ENCODE measurements at places on chromosomes 5 and 9.
A peak's percentile ranks its signal among the peaks of the same experiment; 100 is the strongest.

DNA sequence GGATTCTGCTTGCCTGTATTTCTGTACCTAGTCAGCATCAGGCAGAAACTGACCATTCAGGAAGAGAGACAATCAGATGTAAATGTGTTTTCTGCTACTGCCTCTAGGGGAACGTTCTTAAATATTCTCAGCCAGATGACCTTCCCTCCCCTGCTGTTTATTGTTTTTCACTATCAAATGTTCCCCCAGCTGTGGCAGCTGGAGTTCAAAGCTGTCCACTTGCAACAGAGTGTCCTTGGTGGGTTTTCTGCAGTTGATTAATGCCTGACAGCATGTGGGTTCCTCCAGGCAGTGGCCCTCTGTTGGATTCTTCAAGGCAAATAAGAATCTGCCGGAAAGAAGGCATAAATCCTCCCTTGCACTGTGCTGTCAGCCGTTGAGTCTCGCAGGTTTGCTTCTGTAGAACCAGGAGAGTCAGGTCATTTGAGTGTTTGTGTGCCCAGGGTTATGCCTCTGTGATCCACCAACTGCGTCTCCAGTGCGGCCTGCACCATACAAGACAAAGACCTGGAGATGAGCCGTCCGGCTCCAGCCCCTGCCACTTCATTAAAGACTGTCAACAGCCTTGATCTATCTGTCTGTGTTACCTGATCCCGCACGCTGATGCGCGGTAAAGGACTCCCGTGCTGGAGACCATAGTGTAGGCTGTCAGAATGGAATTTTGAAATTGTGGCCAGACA lies 203.4 kb downstream of the GADD45G start:
- DNase-seq = no peak

DNA sequence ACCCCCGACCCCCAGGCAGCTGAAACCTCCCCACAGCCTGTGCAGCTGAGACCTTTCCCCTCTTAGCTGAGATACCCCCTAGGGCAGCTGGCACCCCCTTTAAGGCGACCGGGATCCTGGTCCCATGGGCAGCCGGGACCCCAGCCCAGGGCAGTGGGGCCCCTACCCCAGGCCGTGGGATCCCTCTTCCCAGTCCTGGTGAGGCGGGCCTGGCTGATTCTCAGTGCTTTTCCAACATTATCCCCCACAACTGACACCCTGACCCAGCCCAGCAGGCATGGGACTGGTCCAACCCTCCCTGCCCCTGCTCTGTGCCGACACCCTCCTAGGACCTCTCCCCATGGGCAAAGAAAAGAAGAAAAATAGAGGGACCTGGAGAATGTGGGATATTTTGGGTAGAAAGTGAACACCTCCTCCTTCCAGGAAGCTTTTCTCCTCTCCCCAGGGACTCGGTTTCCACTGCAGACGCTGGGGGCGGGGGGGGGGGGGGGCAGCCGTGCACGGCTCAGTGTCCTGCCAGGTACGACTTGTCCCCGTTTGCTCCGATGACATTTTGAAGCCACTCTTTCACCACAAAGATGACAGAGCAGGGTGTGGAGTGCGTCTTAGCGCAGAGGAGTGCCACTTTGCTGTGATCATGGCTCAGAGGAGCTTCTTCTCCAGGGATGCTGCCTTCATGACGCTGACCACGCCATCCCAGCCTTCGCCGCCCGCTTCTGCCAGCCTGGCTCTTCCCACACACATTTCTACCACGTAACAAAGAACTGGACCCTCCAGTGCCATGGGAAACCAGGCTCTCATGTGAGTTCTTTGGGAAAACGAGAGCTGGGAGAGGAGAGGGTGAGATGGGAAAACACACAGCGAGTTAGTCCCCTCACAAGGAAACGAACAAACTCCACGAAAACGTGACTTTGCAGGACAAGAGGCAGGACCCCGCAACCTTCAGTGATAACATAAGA lies 47.5 kb downstream of the MRPL36 start:
- no peak for DNase-seq

GRCh38 chr5:64384765-64385164 lies 121.0 kb upstream of the RGS7BP start:
- no peak for DNase-seq

DNA sequence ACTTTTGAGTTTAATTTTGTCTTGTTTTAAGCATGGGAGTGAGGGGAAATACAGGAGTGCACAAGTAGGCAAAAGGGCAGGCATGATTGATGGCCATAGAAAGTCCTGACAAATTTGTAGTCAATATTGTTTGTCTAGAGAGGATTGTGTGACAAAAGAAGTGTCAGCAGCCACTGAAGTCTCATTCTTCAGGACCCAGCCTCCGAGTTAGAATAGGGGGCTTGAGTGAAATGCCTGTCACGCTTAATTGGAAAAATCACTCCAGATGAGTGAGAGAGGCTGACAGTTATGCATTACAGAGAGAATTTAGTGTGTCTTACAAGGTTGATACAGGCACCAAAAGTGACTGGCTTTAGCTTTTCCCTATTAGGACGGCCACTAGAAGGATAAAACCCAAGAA lies 81.9 kb upstream of the RPS23 start:
- DNase-seq = no peak

GRCh38 chr9:123743737-123744136 lies 186.2 kb downstream of the DENND1A start:
- DNase-seq = no peak

GRCh38 chr5:143653766-143654282 lies 158.1 kb upstream of the HMHB1 start:
- DNase-seq = no peak

- DNase-seq = no peak
Measured at GRCh38 chr5:155489949-155490348, 476.4 kb downstream of the KIF4B start.

GRCh38 chr9:136804509-136805206 lies 3.1 kb upstream of the RABL6 start:
- DNase-seq = no peak

GRCh38 chr5:178564397-178564796 lies 25.8 kb downstream of the COL23A1 start:
- DNase-seq = no peak

- DNase-seq = no peak
Measured at GRCh38 chr5:40378396-40379177, 301.1 kb upstream of the PTGER4 start.

DNA sequence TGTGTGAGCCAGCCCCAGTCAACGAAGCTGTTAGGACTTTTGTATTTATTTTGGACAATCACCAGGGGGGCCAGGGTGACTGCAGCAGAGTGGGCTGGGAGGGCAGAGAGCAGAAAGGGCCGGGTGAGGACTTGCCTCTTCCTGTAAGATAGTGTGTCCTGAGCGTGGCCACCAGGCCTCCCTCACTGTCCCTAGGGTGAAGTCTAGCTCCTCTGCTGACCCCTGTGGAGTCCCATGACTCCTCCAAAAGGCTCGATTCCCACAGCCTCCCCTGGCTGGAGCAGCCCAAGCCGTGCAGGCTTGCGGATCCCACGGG lies 147.8 kb downstream of the RXRA start:
- DNase-seq = no peak

- no peak for DNase-seq
Measured at GRCh38 chr5:131581702-131582101, 53.3 kb downstream of the RAPGEF6 start.

DNA sequence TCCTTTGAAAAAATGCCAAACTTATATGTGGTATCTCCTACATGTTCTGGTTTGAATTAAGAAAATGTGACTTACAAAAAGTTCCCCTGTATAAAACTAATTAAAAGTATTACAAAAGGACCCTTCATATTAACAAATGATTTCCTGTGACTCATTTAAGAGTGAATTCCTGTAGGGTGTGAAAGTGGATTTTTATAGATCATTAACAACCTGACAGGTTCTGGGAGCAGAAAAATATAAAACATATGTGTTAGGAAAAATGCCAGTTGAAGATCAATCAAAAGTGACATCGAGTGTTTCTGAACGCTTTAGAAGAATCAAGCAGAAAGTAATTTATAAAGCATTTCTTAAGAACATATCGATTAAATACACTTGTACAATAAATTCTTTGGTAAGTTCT lies 35.5 kb downstream of the CAMK4 start:
- DNase-seq = no peak

DNA sequence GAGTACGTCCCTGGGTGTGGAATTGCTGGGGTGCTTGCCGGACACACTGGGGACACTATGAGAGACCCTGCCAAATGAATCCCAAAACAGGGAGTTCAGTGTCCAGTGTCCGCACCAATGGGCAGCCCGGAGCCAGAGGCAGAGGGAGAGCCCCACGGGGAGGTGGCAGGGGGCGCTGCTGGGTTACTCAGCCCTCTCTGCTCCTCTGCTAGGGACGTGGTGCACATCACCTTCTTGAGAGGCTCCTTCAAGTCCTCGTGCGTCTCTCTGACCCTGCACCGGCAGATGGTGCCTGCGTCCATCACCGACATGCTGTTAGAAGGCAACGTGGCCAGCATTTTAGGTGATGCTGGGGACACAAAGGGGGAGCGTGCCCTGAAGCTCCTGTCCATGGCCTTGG lies 20.8 kb downstream of the STKLD1 start:
- no peak for DNase-seq

DNA sequence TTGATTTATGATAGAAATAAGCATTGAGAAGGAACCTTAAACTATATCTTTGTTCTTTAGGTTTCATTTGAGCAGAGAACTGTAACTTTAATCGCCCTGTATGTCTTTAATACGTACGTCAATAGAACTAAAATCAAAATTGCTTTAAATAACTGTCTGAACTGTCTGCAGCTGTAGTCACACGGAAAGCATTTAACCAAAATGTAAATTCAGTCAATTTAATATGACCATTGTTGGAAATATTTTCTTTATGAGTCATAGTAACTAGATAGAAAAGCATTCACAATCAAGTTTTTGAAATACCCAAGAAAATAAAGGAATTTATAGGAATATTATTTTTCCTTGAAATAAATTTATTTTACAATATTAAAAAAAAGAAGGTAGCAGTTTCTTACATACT lies 157.1 kb upstream of the CDH6 start:
- DNase-seq = no peak

DNA sequence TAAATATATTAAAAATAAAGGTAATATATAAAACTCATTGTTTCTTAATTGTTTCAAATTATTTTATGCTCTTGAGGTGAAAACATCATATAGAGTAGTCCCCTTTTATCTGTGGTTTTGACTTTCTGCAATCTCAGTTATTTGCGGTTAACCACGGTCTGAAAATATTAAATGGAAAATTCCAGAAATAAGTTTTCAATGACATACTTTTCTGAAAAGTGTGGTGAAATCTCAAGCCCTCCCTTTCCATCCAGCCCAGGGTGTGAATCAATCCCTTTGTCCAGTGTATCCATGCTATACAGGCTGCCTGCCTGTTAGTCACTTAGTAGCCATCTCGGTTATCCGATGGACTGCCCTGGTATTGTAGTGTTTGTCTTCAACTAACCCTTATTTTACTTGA lies 546.7 kb upstream of the DMAC1 start:
- DNase-seq = no peak

GRCh38 chr5:81884871-81885270 lies 87.0 kb upstream of the ATG10 start:
- no peak for DNase-seq

GRCh38 chr5:131986161-131986912 lies 25.1 kb downstream of the ACSL6 start:
- DNase-seq = no peak

GRCh38 chr5:9512457-9512856 lies 33.4 kb downstream of the SEMA5A start:
- DNase-seq = no peak

DNA sequence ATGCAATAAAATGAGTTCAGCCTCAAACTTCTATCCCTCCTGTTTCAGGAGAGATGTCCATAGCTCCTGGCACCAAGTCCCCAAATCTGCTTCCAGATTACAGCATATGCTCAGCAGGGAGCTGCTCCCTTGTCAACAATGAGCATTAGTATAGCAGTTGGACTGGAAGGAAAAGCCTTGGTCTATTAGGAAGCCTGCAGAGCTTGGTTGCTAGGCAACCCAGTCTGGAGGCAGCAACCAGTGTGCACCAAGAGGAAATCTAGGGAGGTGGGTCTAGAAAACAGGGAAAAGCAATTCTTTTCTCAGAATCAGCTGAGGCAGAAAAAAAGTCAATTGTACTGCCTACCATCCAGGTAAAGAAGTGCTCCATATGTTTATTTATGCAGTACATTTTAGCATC lies 229.5 kb upstream of the NMUR2 start:
- no peak for DNase-seq

GRCh38 chr9:19423163-19423562 lies 14.4 kb downstream of the ACER2 start:
- no peak for DNase-seq

GRCh38 chr9:131233556-131233955 lies 42.8 kb downstream of the FAM78A start:
- DNase-seq = no peak

DNA sequence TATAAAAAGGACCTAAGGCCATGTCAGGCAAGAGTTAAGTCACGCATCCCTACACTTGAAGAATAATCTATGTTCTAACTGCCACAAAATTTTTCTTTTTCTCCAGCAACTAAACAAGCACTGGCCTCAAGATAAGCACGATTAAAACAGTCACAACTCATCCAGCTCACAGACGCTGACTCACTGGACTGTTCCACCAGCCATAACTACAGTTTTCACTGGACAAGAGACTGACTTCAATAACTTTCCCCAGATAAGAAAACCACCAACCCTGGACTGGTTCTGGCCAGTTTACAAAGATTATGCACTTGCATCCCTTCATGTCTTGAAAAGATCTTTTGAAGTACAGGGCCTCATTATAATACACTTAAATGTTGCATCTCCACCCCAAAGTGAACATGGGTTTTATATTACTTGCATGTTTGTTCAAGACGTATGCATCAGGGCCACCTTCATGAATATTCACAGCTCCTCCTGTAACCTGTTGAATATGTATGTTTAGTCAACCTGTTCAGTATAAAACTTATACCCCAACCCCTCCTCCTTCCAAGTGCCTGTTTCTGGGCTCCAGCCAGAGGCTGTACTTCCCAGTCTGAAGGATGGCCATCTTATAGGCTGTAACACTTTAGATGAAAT lies 129.3 kb upstream of the EPB41L4A start:
- no peak for DNase-seq

- DNase-seq = no peak
Measured at GRCh38 chr9:82152181-82152580, 163.6 kb downstream of the SPATA31D1 start.

- DNase-seq = no peak
Measured at GRCh38 chr5:761854-762710, 22.4 kb downstream of the ZDHHC11B start.

DNA sequence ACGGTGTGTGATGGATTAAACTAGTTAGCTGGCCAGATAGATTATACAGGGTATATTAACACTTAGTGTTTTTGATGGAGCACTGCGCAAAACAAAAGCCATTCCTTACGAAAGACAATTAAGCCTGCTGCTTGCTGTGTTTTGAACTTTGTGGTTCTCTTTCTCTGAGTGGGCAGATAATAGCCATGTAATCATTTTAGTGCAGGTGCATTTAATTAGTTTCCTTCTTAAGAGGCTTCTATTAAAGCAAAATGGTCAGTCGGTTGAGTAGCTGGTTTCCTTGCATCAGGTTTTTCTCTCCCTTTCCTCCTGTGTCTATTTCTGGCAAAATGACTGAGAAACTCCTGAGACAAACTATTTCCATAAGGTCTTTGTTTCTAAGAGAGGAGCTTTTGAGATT lies 512.5 kb downstream of the DMAC1 start:
- DNase-seq = no peak

- DNase-seq = no peak
Measured at GRCh38 chr9:69719983-69720382, 39.8 kb downstream of the PTAR1 start.

- peak; percentile 41 for DNase-seq
Measured at GRCh38 chr5:139422307-139422893, 16.9 kb downstream of the DNAJC18 start.

- DNase-seq = peak; percentile 42
Measured at GRCh38 chr5:176578391-176578808, 29.3 kb downstream of the CDHR2 start.

GRCh38 chr9:21607576-21607975 lies 125.5 kb upstream of the IFNE start:
- DNase-seq = no peak
